ENCODE measurements at places on chromosomes 2 and 18.

- no peak for DNase-seq
These were observed 58.9 kb upstream of the TEX51 start for GRCh38 chr2:126839796-126840195.

DNA sequence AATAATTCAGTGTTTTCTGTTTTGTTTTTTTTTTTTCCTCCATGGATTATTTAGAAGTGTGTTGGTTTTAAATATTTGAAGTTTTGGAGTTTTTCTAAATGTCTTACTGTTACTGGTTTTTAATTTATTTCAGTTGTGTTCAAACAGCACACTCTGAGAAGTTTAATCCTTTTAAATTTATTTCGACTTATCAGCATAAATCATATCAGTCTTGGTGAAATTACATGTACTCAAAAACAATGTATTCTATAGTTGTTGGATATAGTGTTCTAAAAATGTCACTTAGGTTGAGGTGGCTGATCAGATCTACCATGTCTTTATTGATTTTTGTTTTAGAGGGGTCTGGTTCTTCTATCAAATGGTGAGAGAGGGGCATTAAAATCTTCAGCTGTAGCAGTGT, 134.7 kb downstream of the NCOA1 start:
- DNase-seq: no peak

DNA sequence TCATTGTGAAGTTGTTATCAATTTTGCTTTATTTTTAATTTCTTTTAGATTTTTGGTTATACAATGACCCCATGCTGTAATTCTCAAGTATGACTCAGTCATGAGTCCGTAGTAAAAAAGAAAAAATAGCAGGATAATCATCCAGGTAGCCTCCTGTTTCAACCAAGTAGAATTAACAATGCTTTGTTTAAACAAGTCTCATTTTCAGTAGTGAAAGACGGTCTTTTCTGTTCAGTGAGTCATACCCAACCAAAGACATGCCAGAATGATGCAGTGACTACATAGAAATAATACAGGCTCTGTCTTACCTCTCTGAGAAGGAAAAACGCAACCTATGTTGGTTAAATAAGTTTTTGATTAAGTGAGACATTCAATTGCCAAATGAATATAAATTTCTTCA, 67.8 kb upstream of the DSC1 start:
- DNase-seq: no peak

- no peak for DNase-seq
These were observed 49.2 kb downstream of the PKDCC start for GRCh38 chr2:42096869-42097591.

- no peak for DNase-seq
These were observed 9.9 kb upstream of the AOX1 start for GRCh38 chr2:200575957-200576356.

DNA sequence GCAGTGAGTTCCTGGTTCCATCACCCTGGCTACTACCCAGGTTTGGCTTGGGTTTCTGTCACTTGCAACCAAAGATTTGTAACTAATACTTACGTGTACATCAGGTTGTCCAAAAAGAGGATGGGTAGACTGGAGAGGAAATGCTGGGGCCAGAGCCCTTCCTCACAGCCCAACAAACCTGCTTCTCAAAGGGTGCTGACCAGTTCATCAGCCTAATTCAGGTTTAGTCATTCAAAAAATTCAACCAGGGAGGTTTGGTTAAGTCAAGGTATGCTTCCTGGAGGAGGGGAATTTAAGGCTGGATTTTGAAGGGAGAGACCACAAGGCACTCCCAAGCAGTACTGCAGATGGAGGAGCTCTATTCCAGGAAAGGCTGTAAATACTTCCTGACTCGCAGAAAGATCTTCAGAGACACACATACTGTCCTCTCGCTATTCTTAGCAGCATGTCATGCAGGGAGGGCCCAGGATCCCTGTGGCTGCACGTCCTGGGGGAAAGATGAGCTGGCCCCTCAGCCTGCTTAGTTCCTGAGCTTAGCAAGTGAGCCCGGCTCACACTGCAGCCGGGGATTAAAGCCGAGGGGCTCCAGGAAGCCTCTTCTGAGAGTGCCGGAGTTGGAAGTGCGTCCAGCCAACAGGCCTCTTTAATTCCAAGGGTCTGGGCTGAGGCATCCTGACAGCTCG, 40.0 kb upstream of the BIN1 start:
- DNase-seq: no peak

GRCh38 chr2:99857372-99857771, 285.0 kb downstream of the AFF3 start:
- DNase-seq: no peak

GRCh38 chr2:136917411-136917881, 152.1 kb downstream of the THSD7B start:
- no peak for DNase-seq

DNA sequence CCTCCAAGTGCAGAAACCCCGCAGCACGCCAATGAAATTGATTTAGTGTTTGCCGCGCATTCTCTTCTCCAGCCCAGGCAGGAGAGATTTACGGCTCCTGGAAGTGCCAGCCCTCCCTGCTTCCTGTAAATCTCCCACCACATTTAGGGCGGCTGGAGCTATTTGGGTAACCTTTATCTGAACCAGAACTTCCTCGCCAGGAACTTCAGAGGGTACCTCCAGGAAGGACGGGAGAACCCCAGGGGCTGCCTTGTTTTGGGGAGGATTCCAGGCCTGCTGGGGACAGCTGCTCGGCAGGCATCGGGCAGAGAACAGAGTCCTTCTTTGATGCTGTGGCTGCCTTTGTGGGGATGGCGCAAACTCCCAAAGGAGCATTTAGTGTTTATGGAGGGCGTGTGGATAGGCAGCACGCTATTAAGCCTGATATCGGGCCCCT, 122.0 kb upstream of the MYCN start:
- DNase-seq: no peak

DNA sequence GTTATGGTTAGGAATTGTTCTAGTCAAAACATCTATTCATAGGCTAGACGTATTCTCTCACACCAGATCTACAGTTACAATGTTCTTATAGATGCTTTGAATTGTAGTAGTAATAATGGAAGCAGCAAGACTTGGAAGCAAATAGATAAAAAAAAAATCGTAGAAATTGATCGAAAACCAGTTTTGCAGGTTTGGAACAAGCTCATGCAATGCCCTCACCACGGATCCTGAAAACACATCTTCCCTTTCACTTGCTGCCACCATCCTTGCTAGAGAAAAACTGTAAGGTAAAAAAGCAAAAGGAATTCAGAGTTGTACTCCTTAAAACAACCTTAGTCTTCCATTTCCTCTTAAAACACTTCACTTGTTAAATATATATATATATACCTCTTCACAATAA, 4.4 kb downstream of the SULT1C4 start:
- no peak for DNase-seq

DNA sequence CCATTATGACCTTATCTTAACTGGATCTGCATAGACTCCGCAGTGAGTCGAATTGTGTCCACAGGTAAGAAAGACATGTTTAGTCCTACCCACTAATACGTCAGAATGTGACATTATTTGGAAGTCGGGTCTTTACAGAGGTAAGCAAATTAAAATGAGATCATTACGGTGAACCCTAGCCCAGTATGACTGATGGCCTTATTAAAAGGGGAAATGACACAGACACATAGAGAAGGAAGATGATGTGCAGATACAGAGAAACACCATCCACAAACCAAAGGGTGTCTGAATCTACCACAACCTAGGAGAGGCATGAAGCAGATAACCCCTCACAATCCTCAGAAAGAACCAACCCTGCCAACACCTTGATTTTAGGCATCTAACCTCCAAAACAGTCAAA, 135.6 kb downstream of the GALNT1 start:
- DNase-seq: no peak

Measured in hippocampal formation (tissue), 2 donors.